Activated CD4-positive, alpha-beta T cell treated with anti-CD3 and anti-CD28 coated beads, Interleukin-2, amount 10 ng/mL, durations not matched to agents 24 days and 14 days (primary cell): ENCODE measurements at places on chromosomes 7 and 10. TPM values are rescaled to one million over a fixed set of nuclear protein-coding genes. Genes with fewer than 3 reads are reported as not detected.
A peak's percentile ranks its signal among the peaks of the same experiment; 100 is the strongest.

DPP6 gene
- not detected in 2 replicates for total RNA-seq

DEPP1 gene
- total RNA-seq, result 3.3 and 4.3 TPM in 2 replicates

ITIH5 gene
- not detected in 2 replicates for total RNA-seq

CUBN gene
- total RNA-seq, result 0.07 and 0.40 TPM in 2 replicates

LARP4B gene
- 167 and 169 TPM in 2 replicates for total RNA-seq

TSPAN13 gene
- total RNA-seq, result 0.91 and 1.1 TPM in 2 replicates

CCDC172 gene
- not detected in 2 replicates for total RNA-seq

VSIR gene
- 125 and 131 TPM in 2 replicates for total RNA-seq

MYH16 gene
- not detected in 2 replicates for total RNA-seq

GRCh38 chr7:3119963-3120362, 76.3 kb upstream of the CARD11 start:
- peak overlapping the region; percentile 27 for H3K27ac ChIP-seq
- peaks cover 5% of the 10 kb centered on the region for H3K27me3 ChIP-seq
- H3K4me3 ChIP-seq, result peak overlapping the region; percentile 5

DNA sequence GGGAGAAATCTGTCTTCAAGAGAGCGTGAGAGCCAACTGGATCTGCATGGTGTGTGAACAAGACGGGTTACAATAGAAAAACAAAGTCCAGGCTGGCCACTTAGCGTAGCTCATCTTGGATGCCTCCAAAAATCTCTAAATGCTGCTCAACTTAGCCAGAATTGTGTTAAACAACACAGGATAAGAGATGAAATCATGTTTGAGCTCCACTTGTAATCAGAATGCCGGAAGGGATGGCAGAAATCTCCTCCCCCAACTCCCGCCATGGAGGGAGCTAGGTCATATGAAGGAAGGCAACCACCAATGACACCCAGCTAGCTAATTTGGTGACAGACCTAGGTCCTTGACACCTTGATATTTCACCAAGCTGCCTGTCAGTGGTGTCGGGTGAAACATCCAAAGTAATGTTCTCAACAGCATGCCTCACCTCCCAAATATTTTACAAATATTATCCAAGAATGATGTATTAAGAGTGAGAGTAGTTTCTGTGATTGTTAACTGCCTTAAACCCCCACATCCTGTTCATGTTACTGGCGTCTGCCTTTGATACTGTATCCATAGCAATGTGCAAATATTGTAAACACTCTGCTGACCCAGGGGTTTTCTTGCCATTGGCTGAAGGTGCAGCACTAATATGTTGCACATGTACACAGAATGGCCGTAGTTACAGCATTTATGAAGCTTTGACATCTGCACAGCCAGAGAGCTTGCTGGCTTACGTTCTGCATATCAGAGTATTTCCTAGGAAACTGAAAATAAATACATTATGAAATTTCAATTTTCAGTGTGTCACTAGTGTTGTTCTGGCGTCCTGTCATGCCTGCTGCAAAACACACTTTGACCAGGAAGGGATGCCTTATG, 25.8 kb downstream of the TMEM254 start:
- H3K27me3 ChIP-seq, result peaks cover 10% of the 10 kb centered on the region
- peak; percentile 66 for DNase-seq

DNA sequence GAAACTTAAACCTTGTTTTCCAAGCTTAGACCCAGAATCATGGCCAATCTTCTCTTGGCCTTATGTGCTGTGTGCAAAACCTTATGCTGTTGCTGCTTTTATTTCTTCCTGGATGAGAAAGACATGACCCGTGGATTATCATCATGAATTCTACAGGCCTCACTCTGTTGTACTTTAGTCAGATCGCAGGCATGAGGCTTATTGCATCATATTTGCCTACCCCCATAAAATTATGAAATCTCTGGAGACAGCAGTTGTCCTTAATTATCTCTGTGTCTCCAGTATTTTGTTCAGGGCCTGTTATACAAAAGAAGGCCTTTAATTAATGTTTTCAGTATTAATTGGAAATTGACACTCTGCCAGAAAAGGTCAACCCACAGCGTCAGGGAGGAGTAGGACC, 71.6 kb downstream of the PLCE1 start:
- DNase-seq, result no peak
- H3K27me3 ChIP-seq, result no peaks in the 10 kb centered on the region
- no peaks in the 10 kb centered on the region for H3K36me3 ChIP-seq
- no peak overlapping the region for H3K27ac ChIP-seq
- no peaks in the 10 kb centered on the region for H3K4me1 ChIP-seq

GRCh38 chr7:73984481-73985205, 43.3 kb upstream of the ELN start:
- no peaks in the 10 kb centered on the region for H3K4me1 ChIP-seq
- H3K27me3 ChIP-seq, result peaks cover 2% of the 10 kb centered on the region
- H3K27ac ChIP-seq, result no peak overlapping the region
- no peak for DNase-seq

GRCh38 chr10:99422529-99423096, 7.8 kb downstream of the GOT1 start:
- H3K27ac ChIP-seq, result no peak overlapping the region
- H3K4me3 ChIP-seq, result no peak overlapping the region
- H3K36me3 ChIP-seq, result peaks cover 28% of the 10 kb centered on the region
- peaks cover 8% of the 10 kb centered on the region for H3K4me1 ChIP-seq

GRCh38 chr10:130636313-130636930, 500.2 kb downstream of the GLRX3 start:
- peaks cover 18% of the 10 kb centered on the region for H3K27me3 ChIP-seq
- H3K27ac ChIP-seq, result no peak overlapping the region
- H3K36me3 ChIP-seq, result no peaks in the 10 kb centered on the region

DNA sequence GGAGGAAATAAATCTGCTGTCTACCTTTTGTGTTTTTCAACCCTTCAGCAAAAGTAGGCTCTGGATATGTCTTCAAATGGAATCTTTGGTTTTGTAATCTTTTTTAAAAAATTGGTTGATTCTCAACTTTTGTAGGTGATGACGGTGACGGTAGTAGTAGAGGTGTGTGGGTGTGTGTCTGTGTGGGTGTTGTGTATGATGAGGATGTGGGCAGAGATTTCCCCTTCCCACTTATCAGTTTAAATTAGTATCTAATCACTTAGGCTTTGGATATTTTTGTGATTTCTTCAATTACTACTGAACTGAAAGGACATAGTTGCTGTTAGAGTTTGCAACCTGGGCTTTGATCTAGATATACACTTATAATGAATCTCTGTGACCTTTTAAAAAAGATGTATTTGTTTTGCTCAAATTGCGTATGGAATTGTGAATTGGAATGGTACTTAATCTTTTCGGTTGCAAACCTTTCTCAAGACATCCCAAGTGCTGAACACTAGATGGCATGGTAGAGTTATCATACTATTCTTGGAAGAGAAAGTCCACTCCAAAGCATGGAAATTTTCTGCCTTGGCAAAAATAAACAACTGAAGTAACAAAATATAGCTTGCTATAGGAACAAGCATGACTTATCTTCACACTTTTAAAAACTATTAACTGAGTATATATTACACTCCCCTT, 51.9 kb upstream of the A1CF start:
- no peak overlapping the region for H3K4me3 ChIP-seq
- DNase-seq, result no peak
- peaks cover 2% of the 10 kb centered on the region for H3K27me3 ChIP-seq
- no peaks in the 10 kb centered on the region for H3K36me3 ChIP-seq
- no peaks in the 10 kb centered on the region for H3K4me1 ChIP-seq

DNA sequence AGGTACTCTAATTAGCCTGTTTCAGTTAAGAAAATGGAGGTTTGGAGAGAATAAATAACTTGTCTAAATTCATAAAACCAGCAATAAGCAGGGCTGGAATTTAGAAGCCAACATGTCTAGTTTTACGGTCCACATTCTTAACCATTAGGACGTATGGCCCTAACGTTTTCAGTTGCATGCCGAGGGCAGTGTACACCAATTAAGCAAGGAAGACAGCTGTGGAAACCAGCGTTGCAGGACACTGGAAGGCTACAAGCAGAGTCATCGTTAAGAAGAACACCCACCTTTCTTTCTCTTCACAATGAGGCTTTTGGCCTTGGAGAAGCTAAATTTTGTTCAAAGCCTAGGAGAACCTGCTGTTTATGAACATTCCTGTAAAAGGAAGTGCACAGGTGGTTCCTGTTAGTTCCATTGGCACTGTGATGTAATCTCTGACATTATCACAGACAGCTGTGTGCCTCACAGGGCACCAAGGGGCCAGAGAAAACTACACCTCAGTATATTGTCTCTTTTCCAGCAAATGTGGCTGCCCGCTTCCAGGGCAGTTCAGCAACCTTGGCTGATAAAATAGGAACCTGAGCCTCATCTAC, 21.0 kb downstream of the MPP7 start:
- no peak for DNase-seq
- H3K36me3 ChIP-seq, result no peaks in the 10 kb centered on the region
- H3K4me3 ChIP-seq, result no peak overlapping the region
- no peak overlapping the region for H3K27ac ChIP-seq

- no peak for DNase-seq
- no peak overlapping the region for H3K27ac ChIP-seq
- H3K36me3 ChIP-seq, result no peaks in the 10 kb centered on the region
- no peak overlapping the region for H3K4me3 ChIP-seq
- no peaks in the 10 kb centered on the region for H3K4me1 ChIP-seq
These were observed 63.0 kb downstream of the HDAC9 start for GRCh38 chr7:18558503-18558902.

GRCh38 chr7:43148161-43148731, 35.8 kb downstream of the HECW1 start:
- H3K27ac ChIP-seq, result no peak overlapping the region
- no peaks in the 10 kb centered on the region for H3K4me1 ChIP-seq
- no peaks in the 10 kb centered on the region for H3K36me3 ChIP-seq
- DNase-seq, result no peak

- H3K27ac ChIP-seq, result peak overlapping the region; percentile 71
- H3K36me3 ChIP-seq, result peaks cover 59% of the 10 kb centered on the region
- H3K4me1 ChIP-seq, result peaks cover 39% of the 10 kb centered on the region
- H3K4me3 ChIP-seq, result peak overlapping the region; percentile 49
These were observed 13.3 kb downstream of the SLC37A3 start for GRCh38 chr7:140384894-140385545.

- peaks cover 11% of the 10 kb centered on the region for H3K27me3 ChIP-seq
- H3K36me3 ChIP-seq, result no peaks in the 10 kb centered on the region
- no peak overlapping the region for H3K4me3 ChIP-seq
- DNase-seq, result no peak
These were observed 3.4 kb upstream of the ACTR3B start for GRCh38 chr7:152756116-152756515.

DNA sequence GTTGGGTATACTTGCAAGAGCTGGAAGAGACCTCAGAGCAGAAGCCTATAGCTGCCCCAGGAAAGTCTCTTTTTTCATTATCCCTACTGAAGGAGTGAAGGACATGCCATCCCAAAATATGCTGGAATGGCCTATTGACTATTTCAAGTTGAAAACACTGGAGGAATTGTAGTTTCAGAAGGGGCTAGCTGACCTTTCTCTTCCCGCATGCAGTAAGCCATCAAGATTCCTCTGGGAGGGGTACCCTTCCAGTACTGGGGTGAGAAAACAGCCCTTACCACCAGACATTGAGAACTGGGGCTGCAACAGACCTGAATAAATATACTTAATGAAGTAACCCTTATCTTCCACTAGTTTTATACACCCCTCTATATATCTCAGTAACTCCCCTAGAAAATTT, 41.7 kb downstream of the CHCHD3 start:
- no peak overlapping the region for H3K4me3 ChIP-seq
- H3K36me3 ChIP-seq, result peaks cover 7% of the 10 kb centered on the region
- DNase-seq, result no peak
- peaks cover 4% of the 10 kb centered on the region for H3K4me1 ChIP-seq

DNA sequence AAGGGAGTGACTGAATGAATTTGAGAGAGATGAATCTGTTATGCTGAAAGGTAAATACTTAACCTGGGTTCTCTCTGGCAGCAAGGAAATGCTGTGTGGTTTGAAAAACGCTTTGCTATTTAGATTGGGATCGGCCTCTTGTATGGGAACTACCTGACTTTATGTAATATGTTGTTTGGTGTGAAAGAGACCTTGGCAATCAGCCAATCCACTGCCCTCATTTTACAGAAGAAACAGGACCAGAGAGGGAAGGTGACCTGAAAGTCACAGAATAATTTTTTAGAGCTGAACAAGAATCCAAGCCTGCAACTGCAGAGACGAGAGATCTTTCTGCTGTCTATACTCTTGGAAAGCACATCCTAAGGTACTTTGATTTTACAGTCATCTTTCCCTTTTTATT, 1.0 kb downstream of the BUD31 start:
- H3K4me1 ChIP-seq, result peaks cover 30% of the 10 kb centered on the region
- DNase-seq, result no peak
- H3K36me3 ChIP-seq, result peaks cover 45% of the 10 kb centered on the region
- H3K27me3 ChIP-seq, result no peaks in the 10 kb centered on the region
- peak overlapping the region; percentile 45 for H3K27ac ChIP-seq

- H3K27ac ChIP-seq, result no peak overlapping the region
- H3K4me1 ChIP-seq, result peaks cover 10% of the 10 kb centered on the region
- no peak overlapping the region for H3K4me3 ChIP-seq
- H3K36me3 ChIP-seq, result no peaks in the 10 kb centered on the region
These were observed 81.8 kb downstream of the LRRN3 start for GRCh38 chr7:111172564-111173257.

- H3K27me3 ChIP-seq, result peaks cover 3% of the 10 kb centered on the region
- peaks cover 5% of the 10 kb centered on the region for H3K36me3 ChIP-seq
- H3K4me1 ChIP-seq, result no peaks in the 10 kb centered on the region
- DNase-seq, result no peak
- no peak overlapping the region for H3K27ac ChIP-seq
These were observed 17.9 kb upstream of the TIAL1 start for GRCh38 chr10:119614686-119615085.

DNA sequence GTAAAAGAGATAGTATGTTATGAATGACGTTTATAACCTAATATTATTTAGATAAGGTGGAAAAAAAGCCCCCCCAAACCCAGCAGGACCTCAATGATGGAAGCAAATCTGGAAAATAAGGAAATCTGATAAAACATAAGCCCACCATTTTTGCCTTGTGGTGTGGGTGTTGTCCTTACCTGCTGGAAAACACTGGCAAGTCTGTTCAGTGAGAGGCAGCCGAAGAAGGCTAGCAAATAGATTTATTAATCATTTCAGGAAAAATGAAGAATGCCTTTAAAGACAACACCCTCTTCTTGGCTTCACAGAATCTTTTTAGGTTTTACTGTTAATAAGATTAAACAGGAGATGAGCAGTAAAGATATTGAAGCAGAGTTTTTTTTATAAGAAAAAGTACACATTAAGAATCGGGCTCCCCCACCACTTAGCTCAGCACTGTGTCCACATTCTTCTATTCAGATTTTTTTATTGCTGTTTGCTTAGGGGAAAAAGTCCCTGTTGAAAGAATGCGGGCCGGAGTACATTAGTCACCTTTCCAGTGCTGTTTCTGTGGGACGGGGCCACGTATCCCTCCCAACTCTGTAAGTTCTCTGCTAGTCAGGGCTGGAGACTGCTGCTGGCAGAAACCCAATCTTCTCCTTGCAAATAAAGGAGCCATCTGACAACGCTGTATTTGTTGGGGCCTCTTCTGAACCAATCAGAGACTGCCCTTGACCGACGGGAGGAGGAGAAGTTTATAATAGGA, 104.1 kb downstream of the EVX1 start:
- H3K4me3 ChIP-seq, result no peak overlapping the region
- no peaks in the 10 kb centered on the region for H3K36me3 ChIP-seq
- no peaks in the 10 kb centered on the region for H3K4me1 ChIP-seq
- DNase-seq, result no peak
